ENCODE measurements at places on chromosomes 5 and 9. TPM values are rescaled to one million over a fixed set of nuclear protein-coding genes. Genes with fewer than 3 reads are reported as not detected.

The ZDHHC11 gene
- total RNA-seq, result 2.9 TPM

The PCAT7 gene
- total RNA-seq, result not detected

The CNTFR gene
- total RNA-seq, result not detected

The CACNA1B gene
- 0.07 TPM for total RNA-seq

Measured in smooth muscle cell of the pulmonary artery (primary cell).